T-helper 2 cell (primary cell): ENCODE measurements at places on chromosomes 1 and 21.
A peak's percentile ranks its signal among the peaks of the same experiment; 100 is the strongest.

- DNase-seq = no peak
These were observed 11.7 kb upstream of the IL24 start for GRCh38 chr1:206885341-206886060.

DNA sequence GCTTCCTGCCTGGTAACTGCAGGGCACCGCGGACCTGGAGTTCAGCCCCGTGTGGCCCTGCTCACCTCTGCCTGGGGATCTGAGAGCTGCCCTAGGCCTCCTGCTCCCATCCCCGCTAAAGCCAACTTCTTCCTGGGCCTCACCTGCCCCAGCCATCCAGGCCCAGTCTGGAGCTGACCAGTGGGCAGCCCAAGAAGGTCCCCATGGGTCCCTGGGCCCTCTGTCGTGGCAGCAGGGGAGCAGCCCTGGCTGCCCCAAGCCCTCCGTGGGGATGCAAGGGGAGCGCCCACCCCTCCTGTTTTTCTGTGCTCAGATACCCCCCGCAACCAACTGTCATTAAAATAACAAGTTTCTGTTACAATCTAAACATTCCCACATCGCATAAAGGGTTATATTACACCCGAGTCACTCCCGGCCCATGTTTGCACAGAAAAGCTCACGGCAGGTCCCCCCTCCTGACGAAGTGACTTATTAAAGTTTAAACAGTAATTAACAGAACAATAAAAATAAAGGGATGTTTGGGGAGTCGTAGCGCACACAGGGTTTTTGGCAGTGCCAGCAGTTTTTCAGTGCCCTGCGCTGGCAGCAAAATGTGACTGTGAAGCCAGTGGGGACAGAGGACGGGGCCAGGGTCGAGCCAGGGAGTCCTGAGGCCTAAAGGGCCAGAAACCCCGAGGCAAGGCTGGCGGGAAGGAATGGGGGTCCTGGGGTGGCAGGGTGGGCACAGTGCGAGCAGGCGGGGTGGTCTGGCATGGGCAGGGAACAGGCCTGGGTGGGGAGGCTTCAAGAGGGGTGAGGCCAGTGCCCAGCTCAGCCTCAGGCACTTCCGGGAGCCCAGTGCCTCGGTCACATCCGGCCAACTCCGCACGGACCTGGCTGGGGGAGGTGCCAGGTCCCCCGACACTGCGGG lies 121.5 kb downstream of the CASZ1 start:
- no peak for DNase-seq

- no peak for DNase-seq
These were observed at the start of gene CTSE for GRCh38 chr1:206023695-206024094. Gene CTSE, minus strand, starts transcription at chr1:206023895. Its CDS starts 104 bp downstream, at chr1:206023791.

GRCh38 chr1:44237721-44238457 lies 24.6 kb downstream of the DMAP1 start:
- peak; percentile 40 for DNase-seq

- DNase-seq = peak; percentile 32
These were observed 865 bp downstream of the ATP5IF1 start for GRCh38 chr1:28236656-28237322.

DNA sequence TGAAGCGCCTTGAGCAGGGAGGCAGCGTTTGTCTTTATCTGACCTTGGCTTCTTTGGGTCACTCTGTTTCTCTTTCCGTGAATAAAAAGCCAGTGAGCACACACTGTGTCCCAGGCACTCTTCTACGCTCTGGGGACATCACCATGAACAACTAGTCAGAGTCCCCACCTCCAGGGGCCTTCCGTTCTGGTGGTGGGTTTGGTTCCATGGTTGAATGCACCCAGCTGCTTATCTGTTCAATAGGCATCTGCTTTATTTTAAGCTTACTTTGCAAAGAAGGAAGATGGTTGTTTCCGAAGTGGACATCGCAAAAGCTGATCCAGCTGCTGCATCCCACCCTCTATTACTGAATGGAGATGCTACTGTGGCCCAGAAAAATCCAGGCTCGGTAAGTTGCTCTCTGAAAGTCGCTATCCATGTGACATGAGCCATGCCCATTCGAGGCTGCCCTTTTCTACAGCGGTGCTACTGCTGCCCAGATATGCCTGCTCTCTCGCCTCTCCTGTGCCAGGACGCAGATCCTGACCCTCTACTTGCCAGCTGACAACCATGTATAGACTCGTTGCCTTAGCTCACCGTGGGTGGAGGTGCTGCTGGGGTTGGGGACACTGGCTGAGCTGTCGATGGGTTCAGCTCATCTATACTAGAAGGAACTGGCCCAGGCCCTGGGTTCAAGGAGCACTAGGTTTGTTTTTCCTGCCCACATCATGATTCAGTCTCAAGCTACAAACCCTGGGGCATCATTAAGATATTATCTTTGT lies 5.9 kb downstream of the MX1 start:
- no peak for DNase-seq

DNA sequence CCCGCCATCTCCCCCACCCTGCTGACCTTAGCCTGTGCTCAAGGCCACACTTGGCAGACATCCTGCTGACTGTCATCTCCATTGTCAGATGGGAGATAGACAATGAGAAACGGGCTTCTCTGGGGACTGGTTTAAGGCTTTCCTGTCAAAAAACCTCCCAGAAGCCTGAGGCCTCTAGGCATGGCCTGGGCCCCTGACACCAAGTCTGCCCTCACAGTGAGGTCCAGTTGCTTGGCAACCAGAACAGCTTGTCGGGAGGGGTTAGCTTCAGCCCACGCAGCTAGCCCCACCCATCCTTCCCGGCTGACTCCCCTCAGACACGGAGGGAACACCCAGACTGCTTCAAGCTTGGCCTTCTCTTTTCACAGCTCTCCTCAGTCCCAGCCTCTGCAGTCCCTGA lies 11.0 kb downstream of the PLEKHA6 start:
- no peak for DNase-seq

DNA sequence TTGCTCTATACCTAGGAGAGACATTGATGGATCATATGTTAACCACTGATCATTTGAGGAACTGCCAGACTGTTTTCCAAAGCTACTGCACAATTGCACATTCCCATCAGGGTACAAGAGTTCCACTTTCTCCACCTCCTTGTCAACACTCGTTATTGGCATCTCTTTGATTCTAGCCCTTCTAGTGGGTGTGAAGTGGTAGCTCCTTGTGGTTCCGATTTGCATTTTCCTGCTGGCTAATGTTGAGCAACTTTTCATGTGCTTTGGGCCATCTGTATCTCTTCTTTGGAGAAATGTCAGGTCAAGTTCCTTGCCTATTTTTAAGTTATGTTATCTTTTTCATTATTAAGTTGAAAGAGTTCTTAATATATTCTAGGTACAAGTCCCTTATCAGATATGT lies 90.1 kb downstream of the DMRTB1 start:
- no peak for DNase-seq

- DNase-seq = no peak
These were observed 780.5 kb downstream of the MRPL39 start for GRCh38 chr21:24826822-24827221.

DNA sequence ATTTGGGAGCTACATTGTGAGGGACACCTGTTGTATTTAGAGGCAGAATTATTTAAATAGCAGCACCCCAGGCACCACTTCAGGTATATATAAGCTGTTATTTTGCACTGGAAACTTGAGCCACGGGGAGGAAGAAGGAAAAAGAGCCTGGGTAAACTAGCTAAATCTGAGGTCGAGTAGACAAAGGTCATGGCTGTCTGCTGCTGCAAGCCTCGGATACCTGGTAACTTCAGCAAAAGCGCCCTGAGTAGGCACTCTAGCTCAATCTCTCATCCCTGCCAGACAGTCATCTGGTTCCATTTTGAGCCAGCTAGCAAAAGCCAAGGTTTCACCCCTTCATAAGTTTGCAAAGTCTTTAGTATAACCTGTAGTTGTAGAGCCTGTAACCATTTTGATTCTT lies 101.9 kb upstream of the ZNF644 start:
- DNase-seq = no peak

GRCh38 chr1:93729502-93729901 lies 47.9 kb upstream of the BCAR3 start:
- no peak for DNase-seq

DNA sequence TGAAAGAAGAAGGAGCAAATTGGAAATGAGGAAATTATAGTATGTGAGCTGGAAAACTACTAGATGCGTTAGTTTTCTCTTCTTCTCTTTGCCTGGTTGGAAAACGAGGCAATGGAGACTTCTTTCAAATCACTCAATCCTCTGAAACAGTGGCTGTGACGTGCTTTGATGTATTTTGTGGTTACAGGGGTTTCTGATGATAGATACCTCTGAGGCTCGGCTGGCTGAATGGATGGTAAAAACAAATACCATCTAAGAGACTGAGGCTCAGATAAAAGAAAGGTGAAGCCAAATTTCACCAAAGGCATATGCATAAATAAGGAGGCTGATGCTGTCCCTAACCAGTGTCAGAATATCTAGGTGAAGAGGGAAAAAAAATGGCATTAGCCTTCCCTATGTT lies 15.1 kb downstream of the MAB21L3 start:
- DNase-seq = no peak

GRCh38 chr1:201791051-201791778 lies 37.7 kb upstream of the IPO9 start:
- DNase-seq = no peak

- DNase-seq = peak; percentile 13
These were observed 3.8 kb downstream of the GFI1 start for GRCh38 chr1:92482665-92483609.

DNA sequence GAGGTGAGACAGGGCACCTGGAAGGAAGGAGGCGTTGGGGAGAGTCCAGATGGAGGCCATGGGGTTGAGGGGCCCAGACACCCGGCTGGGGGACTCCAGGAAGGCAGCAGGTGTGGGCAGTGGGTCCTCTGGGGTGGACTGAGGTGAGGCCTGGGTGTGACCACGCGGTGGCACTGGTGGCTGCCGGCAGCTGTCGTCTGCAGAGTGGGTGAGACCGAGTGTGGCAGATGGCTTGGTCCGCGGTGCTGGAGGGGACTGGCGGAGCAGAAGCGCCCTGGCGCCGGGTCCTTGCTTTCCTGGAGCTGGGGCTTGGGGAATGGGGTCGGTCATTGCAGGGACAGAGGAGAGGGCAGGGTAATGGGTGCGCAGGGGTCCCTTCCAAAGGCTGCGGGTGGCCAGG lies 12.5 kb downstream of the AGRN start:
- no peak for DNase-seq

- DNase-seq = no peak
These were observed 23.9 kb upstream of the RPTN start for GRCh38 chr1:152182944-152183361.

- peak; percentile 79 for DNase-seq
These were observed 53.0 kb downstream of the IER5 start for GRCh38 chr1:181141431-181141910.

GRCh38 chr1:239274242-239274830 lies 112.0 kb upstream of the CHRM3 start:
- DNase-seq = no peak
